Dorsolateral prefrontal cortex (tissue), 122 donors: ENCODE measurements at places on chromosomes 5 and 9.

GRCh38 chr9:98406469-98406868, 151.0 kb upstream of the TBC1D2 start:
- DNase-seq = no peak

DNA sequence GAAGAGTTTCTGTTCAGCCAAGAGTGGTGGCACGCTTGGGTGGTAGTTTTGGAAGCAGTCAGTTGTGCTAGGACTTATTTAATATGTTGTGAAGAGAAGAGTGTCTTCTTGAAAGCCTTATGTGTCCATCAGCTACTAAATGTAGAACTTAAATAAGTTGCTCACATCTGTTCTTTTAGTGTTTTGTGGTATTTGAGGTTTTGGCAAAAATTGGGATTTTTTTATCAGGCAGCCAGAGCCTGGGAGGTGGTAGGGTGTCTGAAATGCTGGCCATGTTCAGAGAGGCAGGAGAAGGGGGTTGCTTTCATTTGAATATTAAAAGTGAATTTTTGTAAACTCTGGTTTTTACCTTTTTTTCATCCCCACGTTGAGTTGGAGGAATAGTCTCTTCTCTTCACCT, 24.2 kb upstream of the ZBTB34 start:
- no peak for DNase-seq

DNA sequence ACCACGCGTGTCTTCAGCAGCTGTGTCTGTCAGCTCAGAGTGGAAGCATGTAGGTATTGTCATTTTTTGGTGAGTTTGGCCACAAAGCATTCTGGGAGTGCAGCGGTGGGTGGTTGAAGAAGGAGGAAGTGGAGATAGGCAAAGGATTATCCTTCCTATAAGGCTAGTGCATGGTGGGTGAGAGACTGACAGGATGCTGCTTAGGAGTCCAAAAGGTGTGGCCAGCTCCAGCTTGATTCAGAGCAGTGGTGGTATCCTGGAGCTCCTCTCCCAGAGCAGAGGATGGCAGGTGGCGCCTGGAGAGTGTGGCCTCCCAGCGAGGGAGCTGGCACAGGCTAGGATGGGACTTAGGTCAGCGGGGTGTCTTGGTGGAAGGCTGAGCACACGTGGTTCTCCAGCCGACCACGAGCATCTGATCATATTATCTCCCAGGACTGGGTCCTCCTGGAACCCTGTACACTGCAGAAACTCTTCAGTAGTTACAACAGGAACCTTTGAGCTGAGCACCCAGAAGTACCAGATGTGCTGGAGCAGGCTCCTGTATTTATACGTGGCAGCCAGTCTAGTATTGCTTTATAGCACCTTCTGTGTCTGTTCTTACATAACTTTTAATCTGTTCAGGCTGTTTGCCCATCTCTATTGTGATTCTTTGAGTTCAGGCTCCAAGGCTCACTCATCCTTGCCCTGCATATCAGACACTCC, 29.6 kb downstream of the MAML1 start:
- no peak for DNase-seq

- no peak for DNase-seq
These were observed 25.0 kb upstream of the ERMP1 start for GRCh38 chr9:5857928-5858327.

GRCh38 chr9:90054810-90055209, 450.0 kb downstream of the GADD45G start:
- no peak for DNase-seq

DNA sequence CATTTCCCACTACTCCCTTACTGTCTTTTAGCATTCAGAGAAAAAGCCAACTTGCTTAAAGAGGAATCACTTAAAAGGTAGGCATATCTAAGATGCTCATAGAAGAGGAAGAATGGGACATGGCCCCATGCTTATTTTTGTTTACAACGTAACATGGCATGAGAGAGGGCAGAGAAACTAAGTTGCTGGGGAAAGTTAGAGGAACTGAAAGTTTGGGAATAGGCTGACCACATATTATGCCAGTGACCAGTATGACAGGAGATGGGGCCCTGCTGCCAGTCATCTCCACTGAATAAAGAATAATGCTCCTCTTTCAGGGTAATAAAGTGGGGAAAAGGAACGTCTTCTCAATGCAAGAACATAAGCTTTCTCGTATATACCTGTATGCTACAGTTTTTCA, 1.9 kb downstream of the PLPP6 start:
- no peak for DNase-seq

GRCh38 chr5:111976705-111977435, 219.9 kb upstream of the NREP start:
- no peak for DNase-seq

DNA sequence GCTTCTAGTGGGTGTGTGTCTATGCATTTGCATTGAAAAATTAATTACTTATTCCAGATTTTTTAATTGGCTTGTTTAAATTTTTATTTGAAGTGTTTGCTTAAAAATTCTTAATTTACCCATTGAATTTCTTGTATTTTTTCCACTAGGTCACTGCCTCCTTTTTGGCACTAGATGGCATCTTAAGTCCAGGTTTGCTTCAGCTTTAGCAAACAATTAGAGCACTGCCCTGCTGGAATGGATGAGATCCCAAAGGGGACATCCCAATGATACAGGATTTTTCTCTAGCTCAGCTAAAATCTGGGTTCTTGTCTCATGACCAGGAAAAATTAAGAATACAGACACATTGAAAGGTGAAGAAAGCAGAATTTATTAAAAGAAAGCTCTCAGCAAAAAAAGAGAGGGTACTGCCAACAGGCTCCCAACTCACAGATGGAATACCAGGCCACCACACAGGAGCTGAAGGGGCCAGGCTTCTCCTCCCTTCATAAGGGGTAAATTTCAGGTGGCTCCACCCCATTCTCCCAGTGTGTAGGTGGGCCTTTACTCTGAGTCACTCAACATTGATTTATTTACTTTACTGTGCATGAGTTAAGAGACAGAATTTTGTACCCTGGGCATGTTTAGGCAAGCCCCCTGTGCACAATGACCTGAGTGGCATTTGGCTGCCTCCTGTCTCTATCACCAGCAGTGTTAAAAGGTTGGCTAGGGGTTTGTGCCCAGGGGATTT, 532.4 kb downstream of the ANXA1 start:
- DNase-seq = no peak

DNA sequence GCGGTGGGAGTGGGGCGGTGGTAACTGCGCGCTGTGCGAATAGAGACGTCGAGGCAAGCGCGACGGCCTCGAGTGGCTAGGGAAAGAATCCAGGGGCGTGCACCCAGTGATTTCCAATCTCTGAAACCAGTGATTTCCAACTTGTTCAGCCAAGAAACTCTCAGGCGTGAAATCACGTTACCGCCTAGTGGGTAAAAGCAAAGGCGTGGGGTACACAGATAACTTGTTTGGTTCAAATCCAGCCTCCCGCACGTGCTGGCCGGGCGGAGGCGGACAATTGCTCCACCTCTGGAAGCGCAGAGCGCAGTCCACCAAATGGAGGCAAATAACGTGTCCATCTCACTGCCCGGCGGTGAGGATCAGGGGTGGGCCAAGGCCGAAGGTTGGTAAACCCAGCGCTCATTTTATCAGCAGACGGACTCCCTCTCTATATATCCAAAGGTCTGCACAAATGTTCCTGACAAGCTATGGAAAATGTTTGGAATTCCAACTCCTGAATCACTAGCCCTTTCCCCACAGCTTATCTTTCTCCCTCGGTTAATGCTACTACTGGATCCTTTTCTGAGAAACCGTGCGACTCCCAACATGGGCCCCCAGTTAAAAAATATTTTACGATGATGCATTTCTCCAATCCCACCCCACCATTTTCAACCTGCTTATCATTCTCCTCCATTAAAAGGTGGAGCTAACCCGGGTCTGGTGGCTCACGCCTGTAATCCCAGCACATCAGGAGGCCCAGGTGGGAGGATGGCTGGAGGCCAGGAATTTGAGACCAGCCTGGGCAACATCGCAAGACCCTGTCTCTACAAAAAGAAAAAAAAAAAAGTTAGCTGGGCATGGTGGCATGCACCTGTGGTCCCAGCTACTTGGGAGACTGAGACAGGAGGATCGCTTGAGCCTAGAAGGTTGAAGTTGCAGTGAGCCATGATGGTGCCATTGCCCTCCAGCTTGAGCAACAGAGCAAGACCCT, 950 bp upstream of the FNBP1 start:
- DNase-seq = no peak

- DNase-seq = peak; percentile 27
These were observed 32.7 kb upstream of the SPARC start for GRCh38 chr5:151719228-151720000.

DNA sequence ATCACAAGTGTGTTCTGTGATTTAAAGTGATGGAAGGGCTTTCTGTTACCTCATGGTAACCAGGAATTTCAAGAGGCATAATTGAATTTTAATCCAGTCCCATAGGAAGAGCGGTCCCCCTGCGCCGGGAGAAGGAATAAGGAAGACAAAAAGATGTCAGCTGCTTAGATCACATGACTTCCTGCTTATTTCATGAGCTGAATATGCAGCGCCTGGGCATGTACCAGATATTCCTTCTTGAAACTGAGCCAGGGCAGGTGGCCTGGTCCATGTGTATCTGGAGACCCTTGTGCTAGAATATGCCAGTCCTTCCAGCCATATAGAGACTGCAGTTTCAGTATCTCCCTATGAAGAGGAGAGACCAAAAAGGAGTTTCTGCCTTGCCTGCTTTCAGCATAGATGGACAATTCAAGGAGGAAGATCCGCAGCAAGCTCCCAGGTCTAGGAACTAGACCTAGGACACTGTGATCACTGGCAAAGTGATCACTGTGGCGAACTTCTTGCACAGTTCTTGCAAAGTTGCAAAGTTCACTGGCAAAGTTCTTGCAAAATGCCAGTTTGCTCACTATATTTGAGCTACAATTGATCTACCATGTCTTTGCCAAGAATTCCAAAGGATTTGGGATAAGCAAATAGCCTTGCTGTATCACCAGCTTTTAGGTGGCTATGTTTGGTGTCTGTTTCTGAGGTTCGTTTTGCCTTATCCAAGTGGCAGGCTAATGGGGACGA, 102.9 kb upstream of the PHYKPL start:
- DNase-seq = no peak

DNA sequence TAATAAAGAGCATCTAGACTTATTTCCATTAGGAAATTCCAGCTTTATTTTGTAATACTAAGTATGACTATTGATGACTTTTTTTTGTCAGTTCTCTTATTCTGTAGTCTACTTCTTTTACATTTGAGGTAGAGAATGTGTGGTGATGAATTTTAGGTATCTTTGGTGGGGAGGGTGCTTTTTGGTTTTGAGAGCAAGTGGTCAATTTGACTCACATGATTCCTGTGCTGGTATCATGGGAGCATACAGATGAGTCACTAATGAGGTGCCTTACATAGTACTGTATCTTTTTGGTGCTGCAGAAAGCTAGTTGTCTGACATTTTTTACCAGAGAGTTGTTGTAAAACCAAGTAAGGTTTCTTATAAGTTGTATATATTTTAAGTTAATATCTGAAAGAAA, 35.3 kb downstream of the ERBIN start:
- no peak for DNase-seq

- DNase-seq = peak; percentile 81
These were observed 284.9 kb upstream of the IRX1 start for GRCh38 chr5:3310541-3311261.

DNA sequence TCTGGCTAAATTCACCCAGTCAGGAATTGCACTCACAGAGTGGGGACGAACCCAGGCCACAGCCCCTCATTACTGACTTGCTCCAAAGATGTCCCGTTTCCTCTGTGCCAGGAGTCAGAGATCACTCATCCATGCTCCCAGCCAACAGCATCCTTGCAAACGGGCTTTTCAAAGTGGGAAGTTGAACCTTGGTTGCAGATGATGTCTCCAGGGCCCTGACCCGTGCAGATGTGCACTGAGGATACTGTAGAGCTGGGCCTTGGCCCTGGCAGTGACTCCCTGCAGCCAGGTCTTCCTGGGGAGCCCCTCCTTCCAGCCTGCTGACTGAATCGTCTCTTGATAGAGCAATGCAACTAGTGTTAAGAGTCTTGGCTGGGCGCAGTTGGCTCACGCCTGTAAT, 22.3 kb downstream of the TCF7 start:
- DNase-seq = no peak

- no peak for DNase-seq
These were observed 13.2 kb downstream of the GZMK start for GRCh38 chr5:55037046-55037771.

GRCh38 chr5:154421868-154422267, 23.9 kb upstream of the SAP30L start:
- DNase-seq = no peak

GRCh38 chr5:170296935-170297588, 515 bp downstream of the LCP2 start:
- no peak for DNase-seq

DNA sequence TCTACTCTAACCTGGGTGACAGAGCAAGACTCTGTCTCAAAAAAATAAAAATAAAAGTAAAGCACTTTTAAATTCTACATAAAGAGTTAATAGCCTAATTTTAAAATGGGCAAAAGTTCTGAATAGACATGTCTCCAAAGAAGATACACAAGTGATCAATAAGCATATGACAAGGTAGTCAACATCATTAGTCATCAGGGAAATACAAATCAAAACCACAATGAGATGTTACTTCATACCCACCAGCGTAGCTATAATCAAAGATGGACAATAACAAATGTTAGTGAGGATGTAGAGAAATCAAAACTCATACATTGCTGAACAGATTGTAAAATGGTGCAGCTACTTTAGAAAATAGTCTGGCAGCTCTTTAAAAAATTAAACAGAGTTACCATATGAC, 64.1 kb downstream of the IQGAP2 start:
- no peak for DNase-seq

GRCh38 chr9:8536845-8537244, 737.3 kb upstream of the DMAC1 start:
- DNase-seq = no peak

DNA sequence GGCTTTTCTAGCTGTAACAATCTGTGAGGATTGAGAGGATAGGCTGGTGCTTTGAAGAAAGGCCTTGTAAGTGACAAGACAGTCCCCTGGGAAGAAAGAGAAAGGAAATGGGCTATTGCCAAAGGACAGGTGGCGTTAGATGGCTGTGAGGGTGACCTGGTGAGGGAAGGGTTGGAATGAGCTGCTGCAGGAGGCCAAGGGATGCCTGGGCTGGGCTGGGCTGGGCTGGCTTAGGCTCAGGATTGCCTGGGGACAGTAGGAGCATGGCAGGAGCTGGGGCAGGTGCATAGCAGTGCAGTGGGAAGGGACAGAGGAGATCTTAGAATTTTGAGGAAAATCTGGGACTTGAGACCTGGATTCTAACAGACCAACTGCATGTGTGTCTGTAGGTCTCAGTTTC, 9.7 kb upstream of the MYOZ3 start:
- no peak for DNase-seq

- DNase-seq = no peak
These were observed 93.9 kb upstream of the NEK6 start for GRCh38 chr9:124163760-124164255.

DNA sequence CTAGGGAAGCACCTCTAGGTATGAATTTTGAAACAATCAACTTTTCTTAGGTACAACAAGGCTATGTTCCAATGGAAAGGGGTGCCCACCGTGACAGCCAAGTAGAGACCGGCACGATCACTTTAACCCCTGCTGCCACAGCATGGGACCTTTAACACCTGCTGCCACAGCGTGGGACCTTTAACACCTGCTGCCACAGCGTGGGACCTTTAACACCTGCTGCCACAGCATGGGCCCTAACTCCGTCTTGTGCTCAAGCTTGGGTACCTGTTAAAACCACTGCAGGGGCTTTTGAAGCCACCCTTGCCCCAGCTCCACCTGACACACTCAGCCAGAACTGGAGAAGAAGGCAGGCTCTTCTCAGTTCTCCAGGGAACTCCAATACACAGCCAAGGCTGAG, 18.2 kb upstream of the MXD3 start:
- no peak for DNase-seq
